Gastroesophageal sphincter (tissue), 4 donors: ENCODE measurements at places on chromosomes 16 and 17.
A peak's percentile ranks its signal among the peaks of the same experiment; 100 is the strongest.

GRCh38 chr17:59315866-59316265 is 15.6 kb upstream of the YPEL2 start:
- no peak for ATAC-seq

DNA sequence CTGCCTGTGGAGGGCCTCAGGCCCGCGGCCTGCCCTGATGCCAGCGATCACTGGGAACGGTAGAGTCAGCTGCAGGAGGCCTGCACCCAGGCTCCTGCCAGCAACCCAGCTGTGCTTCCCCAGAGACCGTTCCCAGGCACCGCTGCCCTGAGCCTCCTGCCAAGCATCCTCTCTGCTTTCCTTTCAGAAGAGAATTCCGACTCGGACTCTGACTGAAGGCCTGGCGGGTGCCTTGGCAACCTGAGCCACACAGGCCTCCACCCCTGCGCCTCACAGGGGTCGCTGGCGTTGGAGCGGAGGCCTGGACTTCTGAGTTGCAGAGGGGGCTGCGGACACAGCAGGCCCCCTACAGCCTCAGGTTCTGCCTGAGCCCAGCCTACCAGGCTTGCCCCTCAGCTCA is 7.9 kb downstream of the CMTM3 start:
- no peak for ATAC-seq

DNA sequence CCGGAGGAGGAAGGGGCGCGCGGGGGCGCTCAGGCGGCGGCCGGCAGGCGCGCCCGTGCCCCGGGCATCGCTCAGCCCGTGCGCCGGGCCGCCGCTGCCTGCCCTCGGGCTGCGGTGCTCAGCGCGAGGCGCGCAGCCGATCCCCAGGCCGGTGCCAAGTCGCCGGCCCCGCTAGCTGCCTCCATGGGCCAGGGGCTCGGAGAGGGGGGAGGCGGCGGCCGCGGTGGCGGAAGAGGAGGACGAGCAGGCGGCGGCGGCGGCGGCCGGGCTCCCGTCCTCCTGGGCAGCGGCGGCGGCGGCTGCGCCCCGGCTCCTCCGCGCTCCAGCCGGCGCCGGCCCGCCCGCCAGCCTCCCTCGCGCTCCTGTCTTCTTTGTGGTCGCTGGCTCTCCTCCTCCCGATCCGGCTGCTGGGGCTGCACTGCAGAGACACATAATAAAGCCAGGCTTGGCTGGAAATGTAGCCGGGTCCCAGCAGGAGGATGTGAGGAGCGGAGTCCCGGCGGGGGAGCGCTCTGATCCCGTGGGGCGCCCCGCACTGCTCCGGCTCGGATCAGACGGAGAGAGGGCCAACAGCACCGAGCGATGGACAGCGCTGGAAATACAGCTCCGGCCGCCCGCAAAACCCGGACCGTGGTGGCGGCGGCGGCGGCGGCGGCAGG is 889 bp upstream of the ZNF423 start:
- peak; percentile 73 for ATAC-seq

- ATAC-seq: no peak
Measured at GRCh38 chr16:86243571-86244154, 266.7 kb upstream of the FOXF1 start.
